CD4-positive, alpha-beta memory T cell (primary cell): ENCODE measurements at places on chromosomes 2 and 18.

DNA sequence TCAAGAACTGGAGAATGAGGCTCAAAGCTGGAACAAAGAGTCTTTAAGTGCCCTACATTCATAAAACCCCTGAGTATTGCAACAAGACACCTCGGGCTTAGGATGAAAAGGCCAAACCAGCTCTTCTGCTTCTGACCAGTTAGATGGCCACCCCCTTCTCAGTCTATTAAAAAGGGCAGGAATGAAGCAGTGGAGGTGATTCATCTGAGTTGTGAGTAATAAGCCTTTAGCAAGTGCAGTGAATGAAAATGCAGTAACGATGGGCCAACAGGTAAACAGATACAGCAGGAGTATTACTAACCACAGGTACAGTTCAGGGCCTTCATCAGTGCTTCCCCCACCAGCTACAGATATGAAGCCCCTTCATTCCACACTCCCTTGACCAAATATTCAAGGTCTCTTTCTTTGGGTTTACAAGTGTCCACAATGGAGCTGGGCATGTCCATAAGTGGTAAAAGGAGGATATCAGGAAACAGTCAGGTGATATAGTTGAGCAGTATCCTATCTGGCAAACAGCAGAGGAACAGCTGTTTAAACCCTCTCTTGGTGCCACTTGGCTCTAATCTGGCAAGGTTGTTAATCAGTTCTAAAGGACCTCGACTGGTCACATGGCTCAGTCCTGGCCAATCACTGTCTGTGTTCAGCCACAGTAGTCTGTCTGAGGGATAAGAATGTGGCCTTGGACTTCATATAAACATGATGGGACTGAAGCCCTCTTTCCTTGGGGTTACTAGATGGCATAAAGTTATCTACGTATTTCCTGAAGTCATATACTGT, 17.8 kb downstream of the SERPINB13 start:
- no peak for DNase-seq

DNA sequence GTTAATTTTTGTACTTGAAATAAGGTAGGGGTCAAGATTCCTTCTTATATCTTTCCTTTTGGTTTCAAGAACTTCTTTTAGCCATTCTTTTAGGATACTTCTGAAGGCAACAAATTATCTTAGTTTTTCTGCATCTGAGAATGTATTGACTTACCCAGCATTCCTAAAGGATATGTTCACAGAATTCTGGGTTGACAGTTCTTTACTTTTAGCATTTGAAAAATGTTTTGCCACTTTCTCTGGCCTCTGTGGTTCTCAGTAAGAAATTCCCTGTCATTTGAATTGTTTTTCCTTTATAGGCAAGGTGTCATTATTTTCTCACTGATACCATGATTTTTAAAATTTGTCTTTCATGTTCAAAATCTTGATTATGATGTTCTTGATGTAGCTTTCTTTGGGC, 162.4 kb downstream of the GALNT1 start:
- DNase-seq: no peak

DNA sequence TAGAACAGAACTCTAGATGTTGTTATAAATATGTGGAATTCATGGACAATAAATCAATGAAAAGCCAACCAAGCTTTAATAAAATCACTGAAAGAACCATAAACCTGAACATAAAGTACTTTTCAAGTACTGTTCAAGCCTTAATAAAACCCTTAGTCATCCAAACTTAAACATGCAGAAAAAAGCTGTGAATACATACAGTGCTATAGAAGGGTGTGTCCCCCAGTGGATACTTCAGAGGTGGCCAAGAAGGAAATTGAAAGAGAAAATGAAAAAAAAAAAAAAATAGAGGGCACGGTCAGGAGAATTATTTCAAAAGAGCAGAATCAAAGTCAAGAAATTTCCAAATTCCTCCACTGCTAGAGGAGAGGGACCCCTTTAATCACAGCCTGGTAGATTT, 141.1 kb downstream of the SP100 start:
- DNase-seq: no peak

DNA sequence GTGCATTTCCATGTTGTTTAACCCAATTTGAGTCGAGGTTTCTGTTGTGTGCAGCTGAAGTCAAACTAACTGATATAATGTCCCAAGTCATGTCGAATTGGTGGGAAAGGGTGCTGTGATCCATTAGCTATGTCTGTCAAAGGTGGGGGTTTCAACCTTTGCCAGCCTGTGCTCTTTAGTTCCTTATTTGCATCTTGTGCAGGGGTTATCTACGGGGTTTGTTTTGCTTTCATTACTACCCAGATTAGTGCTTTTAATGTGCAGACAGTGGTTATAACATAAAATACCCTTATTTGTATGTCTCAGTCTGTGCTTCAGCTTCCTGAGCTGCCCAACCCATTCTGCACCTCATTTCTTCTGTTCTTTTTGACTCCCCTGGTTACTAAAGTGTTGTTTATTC, 271.9 kb upstream of the CXCR4 start:
- no peak for DNase-seq

GRCh38 chr2:36783246-36783645, 86.7 kb downstream of the VIT start:
- DNase-seq: no peak
